ENCODE measurements at places on chromosomes 2 and 18.

- DNase-seq: no peak
Observed at GRCh38 chr2:158922601-158923000, 45.8 kb upstream of the TANC1 start.

GRCh38 chr18:58785171-58785805 lies 79.4 kb upstream of the ZNF532 start:
- DNase-seq: no peak

GRCh38 chr2:168079236-168079635 lies 168.2 kb downstream of the STK39 start:
- no peak for DNase-seq

DNA sequence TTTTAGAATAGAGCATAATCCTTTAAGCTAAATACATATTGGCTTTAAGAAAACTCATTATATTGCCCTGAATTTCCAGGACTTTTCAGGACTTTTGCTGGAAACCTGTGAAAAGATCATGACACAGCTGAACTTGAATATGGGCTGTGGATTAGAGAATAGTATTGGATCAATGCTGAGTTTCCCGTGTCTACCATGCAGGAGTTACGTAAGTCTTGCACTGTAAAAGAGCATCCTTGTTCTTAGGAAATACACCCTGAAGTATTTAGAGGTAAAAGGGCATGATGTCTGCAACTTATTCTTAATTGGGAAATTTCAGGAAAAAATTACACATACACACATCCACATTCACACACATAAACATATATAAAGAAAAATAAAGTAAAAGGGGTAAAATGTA lies 82.1 kb downstream of the ZFP36L2 start:
- DNase-seq: no peak

DNA sequence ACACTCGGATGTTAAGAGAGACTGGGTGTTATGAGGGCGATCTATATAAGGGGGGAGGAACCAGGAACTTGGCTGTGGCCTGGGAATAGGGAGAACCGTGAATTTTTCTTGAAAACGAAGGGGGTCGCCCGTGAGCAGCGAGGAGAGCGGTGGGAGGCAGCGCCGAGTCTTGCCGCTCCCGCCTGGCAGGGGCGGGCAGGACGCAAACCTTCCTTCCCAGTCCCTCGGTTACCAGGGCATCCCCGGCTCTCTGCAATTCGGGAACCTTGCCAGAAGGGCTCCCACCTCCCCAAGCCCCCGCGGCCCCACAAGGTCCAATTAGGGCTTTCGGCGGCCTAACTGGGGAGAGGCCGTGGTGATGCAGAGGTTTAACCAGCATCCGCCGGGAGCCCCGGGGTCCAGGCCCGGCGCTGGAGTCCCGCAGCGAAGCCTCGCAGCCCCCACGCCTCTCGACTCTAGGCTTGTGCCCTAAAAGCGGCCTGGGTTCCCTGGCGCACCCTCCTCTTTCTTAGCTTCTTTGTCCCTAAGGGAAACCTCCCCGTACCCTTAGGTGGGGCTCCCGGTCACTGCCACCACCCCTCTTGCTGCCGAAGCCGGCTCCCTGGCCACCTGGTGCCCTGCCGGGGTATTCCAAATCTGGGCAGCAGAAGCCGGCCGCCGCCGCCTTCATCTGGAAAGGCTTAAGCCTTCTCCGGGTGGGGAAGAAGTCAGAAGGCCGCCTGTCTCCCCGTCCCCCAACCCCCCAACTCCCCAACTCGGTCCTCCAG lies 680 bp upstream of the FHOD3 start:
- peak; percentile 89 for DNase-seq

DNA sequence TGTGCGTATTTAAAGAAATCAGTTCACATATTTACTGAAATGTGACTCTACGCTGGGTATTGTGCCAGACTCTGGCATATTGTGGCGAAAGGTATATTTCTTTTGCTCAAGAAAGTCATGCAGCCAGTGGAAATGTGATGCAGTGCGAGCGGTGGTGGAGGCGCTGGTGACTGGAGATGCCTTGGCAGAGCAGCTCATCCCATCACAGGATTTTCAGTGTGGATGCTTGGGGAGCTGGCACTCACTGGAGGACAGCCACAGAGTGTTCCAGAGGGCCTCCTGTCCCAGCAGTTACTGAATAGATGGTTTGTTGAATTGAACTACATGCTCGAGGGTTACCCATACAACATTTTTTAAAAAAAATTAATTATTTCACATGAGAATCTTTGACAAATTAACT lies 117.6 kb downstream of the ZNF407 start:
- DNase-seq: no peak

Measured in NCI-H1417 (cell line).